ENCODE measurements at places on chromosomes 3 and 15.
A peak's percentile ranks its signal among the peaks of the same experiment; 100 is the strongest.

DNA sequence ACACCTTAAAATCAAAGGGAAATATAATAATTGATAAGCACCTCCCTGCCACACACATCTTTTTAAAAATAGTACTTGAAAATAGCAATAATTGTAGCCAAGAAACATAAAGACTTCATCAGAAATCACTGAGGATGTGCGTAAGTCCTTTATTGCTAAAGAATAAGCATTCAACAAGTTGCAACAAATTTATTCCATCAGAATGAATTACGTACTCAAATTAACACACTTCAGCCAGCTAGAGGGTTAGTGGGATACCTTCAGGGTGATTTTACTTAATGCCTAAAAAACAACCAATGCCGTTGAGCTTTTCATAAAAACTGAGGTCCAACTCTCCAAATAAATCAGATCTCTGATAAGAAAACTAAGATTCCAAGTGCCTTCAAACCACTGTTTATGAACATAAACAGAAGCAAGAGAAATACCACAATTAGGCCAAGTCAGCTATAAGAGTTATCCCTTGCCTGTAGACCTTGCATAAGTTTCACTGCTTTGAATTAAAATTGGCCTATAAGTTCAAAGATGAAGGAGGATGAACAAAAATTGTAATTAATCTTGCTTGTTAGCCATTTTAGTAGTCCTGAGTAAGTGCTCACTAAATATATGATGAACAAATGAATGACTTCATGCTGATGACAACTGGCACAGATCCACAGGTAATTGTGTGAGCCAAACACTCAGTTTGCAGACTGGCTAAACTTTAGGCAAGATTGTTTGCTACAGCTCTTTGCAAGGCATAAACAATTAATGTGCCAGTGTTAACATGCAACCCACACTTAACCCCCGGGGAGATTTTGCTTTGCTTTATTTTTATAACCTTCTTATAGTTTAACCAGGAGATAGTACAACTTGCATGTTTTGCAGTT is 375.1 kb upstream of the THBS1 start:
- no peak for DNase-seq

- DNase-seq: no peak
Measured at GRCh38 chr3:158573714-158574113, 2.7 kb downstream of the MLF1 start.

GRCh38 chr3:4774531-4774930 is 204.7 kb upstream of the BHLHE40 start:
- DNase-seq: no peak

DNA sequence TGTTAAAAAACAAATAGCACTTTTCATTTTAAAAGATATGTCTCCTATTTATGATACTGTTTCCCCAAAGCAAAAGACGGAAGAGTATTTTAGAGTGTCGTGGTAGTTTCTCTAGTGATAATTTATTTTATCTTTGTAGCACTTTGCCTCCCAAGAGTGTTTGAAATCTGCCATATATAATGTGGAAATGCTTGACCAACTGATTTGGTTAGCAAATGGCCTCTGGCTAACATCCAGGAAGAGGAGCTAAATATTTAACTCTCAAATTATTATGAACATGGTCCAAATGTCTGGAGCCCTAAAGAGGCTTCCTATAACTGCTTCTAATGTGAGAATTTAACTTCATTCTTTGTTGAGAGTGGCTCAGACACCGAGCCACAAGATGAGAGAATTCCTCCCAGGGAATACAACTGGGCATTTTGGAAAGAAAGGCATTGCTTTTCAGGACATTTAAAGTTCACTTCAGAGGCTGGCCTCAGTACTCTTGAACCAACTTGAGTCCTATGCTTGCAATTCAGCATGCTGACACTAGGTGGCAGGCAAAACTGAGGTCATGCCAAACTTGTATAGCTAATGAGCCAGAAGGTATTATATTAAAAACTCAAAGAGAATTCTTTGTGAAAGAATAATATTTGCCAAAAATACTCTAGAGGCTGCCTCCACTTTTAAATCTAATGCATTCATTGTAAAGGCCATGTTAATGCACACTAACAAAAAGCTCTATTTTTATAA is 104.5 kb downstream of the RARB start:
- no peak for DNase-seq

DNA sequence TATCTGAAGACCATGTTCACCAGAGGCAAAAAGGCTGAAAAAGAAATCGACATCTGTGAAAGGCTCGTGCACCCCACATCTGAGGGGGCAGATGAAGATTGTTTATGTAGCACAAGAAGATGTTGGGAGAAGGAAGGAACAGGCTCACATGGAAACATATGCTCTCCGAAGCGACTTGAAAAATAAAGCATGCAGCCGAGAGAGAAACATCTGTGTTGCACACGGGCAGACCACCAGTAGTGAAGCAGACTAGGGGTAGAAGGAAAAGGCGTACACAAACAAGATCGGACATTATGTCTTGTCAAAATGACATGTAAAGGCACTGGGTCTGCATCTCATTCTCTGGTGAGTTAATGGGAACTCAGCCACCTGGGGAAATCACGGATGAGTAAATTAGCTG is 356.5 kb downstream of the ZIC4 start:
- DNase-seq: no peak

- DNase-seq: no peak
Measured at GRCh38 chr3:113712129-113712528, 15.7 kb upstream of the USF3 start.

DNA sequence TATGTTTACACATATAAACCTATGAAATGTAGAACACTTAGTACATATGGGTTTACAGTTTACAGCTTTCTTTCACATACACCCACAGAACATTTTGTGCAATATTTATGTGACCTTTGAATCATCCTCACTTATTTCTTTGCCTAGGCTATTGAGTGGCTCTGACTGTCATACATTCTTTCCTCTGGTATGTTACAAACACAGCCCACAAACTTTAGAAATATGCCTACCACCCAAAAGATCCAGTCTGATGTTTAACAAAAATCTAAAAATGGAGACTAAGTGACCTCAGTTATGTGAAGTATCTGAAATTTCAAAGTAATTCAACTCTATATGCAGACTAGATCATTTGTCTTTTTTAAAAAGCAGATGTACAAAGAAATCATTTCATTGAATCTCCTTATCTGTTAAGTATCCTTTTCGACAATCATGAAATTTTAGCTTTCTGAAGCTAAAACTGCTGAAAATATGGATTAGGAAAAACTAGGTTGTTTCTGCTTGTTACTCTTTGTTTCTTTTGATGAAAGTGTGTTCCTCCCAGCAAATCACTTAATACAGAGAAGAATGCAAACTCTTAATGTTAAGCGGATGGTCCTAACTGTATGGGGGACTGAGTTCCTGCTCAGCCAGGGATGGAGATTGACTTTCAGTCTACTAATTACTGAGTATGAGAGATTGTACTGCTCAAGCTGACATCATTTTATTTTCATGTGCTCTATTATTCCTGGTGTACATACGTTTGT is 27.7 kb downstream of the CCDC54 start:
- peak; percentile 76 for DNase-seq

DNA sequence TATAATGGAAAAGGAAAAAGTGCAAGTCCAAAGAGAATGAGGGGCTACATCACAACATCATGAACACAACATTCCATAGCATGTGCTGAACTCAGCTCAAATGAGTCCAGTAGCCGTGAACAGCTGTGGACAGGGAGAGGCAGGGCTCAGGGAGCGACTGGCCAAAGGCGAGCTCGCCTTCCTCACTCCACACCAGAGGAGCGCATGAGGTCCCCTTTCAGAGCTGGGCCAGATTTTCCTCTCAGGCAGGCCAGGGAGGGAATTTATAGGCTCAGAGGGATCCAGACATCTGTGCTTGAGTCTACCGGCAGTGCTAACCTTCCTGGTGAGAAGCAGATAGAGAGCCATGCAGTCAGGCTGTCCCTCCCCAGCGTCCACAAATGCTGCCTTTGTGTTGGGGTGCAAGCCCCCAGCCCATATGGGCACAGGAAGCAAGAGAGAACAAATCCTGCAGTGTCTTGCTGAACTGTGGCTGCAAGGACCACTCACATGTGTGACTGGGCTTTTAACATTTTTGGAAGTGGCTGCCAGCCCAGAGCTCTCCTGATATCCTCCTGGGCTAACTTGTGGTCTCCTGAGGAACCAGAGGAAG is 32.5 kb downstream of the ARHGEF3 start:
- no peak for DNase-seq

DNA sequence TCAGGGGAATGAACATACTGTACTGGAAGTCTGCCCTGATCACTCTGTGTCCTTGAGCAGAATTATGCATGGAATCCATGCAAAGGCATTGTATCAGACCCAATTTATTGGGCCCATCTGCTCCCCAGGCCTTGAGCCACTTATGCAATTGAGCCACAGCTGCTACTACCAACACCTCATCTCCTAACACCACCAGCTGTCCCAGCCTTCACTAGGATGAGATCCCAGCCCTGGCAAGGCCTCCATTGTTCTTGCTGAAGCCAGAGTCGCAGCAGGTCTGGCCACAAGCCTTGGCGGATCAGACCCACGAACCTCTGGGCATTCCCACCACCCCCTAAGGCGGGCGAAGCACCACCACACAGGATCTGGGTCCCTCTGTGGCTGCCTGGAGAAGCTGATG is 9.2 kb upstream of the NME9 start:
- DNase-seq: no peak

- DNase-seq: no peak
Measured at GRCh38 chr3:137078040-137078439, 120.3 kb downstream of the IL20RB start.

DNA sequence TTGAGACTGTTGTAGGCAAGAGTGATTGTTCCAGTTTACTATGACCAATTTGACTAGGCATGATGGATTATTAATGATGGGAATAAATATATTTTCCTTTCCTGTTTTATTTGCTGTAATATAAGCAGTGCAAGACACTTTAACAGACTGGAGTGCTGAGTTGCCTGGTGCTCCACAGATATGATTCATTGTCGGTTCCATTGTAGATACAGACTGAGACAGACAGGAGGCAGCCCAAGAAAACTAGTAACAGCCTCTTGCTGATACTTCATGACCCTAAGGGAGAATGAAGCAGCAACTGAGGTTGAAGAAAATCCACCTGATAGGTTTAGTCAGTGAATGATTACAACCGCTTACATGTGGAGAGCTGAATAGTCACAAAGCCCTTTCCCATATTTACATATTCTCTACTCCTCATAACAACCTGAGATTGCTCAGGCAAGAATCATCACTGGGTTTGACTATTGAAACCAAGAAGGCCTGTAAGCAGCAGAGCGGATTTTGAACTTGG is 235.1 kb upstream of the TPRG1 start:
- no peak for DNase-seq

DNA sequence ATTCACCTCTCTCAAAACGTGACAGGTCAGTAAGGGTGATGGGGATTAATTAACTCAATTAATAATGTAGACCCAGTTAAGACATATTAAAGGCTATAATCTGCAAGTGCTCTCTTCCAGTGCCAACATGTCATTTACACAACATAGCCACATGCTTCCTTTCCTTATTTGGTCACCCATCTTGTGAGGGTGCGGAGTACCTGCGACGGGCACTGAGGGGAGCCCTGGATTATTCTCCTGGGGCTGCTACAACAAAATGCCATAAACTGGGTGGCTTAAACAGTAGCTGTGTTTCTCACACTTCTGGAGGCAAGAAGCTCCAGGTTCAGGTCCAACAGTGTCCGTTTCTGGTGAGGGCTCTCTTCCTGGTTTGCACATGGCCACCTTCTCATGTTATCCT is 157.4 kb upstream of the LRTM1 start:
- no peak for DNase-seq

DNA sequence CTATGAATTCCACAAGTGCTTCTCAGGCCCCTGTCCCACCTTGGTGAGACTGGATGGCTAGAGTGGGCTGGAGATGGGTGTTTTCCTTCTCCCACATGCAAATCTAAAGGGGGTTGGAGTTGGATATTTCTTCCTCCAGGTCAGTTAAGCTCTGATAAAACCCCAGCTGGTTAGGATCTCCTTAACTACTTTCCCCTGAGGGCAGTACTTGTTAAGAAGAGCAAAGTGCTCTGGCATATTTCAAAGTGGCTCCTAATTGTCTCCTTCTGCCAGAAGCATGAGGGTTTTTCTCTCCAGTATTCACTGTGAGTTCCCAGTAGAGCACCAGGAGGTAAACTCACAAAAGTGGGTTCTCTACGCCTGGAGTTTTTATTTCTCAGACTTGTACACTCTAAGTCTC is 31.4 kb downstream of the COL6A6 start:
- no peak for DNase-seq

GRCh38 chr15:62770752-62771151 is 271.8 kb upstream of the TPM1 start:
- DNase-seq: peak; percentile 79
